ENCODE measurements at places on chromosomes 4 and X. TPM values are rescaled to one million over a fixed set of nuclear protein-coding genes. Genes with fewer than 3 reads are reported as not detected.

Gene RS1
- not detected for total RNA-seq

Gene HOPX
- total RNA-seq: 58.0 TPM

Gene CFI
- total RNA-seq: 4.7 TPM

Gene NAP1L3
- 100 TPM for total RNA-seq

All from temporal lobe (tissue), 4 donors.